ENCODE measurements at places on chromosomes 4 and X.

GRCh38 chrX:18929775-18930174 lies 54.1 kb downstream of the PHKA2 start:
- DNase-seq: no peak

DNA sequence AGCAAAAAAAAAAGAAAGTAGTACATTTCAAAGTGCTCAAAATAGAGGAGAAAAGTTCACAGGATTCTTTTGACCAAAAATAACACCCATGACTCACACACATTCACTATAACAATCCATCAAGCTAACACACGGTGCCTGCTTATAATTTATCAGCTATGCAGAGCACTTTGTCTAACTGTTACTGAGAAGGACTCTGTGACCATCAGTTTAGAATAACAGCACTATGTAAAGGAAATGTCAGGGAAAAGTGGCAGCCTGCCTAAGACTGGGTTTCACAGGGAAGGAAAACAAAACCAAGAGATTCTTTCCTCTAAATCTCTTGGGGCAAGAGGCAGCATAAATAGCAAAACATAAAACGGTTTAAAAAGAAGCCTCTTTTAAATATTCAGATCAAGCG lies 54.8 kb downstream of the CCDC149 start:
- no peak for DNase-seq

DNA sequence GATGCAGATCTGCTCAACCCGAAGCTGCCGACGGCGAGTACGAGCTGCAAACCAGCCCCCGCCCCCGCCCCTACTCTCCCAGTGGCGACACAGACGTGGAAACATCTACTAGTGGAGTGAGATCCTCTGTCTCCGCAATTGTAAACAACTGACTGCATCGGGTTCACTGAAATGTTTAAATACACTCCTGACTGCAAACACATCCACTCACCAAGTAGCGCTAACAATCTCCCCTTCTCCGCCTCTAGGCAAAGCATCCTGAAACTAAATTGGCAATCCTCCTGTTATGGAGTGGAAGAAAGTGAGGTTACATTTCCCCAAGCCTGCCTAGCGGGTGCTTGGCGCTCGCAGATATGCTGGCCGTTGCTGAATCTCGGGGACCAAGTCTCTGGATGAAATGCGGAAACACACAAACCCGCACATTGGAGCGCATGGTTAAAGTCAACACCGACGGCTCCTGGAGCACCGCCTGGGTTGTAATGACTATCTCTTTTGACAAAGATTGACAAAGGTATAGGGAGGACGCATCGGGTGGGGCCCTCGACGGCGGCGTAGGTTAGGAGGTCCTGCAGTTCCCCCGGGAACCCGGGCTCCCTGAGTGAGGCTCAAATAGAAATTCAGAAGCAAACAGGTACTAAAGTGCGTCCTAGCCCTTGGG lies 117.0 kb upstream of the TEX13C start:
- DNase-seq: no peak

DNA sequence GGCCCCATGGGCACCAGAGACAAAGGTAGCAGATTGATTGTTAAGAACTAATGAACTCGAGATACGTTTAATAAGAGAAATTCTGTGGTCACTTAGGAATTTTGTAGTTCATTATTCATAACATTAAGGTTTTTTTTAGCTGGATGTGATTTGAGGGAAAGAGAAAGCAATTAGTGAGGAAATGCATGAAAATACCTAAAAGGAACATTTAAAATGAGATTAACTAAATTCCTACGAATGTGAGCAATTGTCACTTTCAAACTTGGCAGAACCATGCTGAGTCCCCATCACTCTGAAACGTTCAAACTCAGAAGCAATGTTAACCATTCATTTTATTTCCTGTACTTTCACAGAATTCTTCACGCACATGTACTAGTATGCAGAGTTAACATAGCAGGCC lies 5.9 kb downstream of the PRMT9 start:
- no peak for DNase-seq

All from coronary artery (tissue), 2 donors.